Mucosa of gallbladder (tissue), 1 donor: ENCODE measurements at places on chromosomes 3 and 15. TPM values are rescaled to one million over a fixed set of nuclear protein-coding genes. Genes with fewer than 3 reads are reported as not detected.

The TM4SF1 gene
- 139 TPM for total RNA-seq

The IVD gene
- total RNA-seq = 123 TPM

The DPH3 gene
- 17.3 TPM for total RNA-seq

The FOXB1 gene
- not detected for total RNA-seq

The STX19 gene
- 4.7 TPM for total RNA-seq
